Effector memory CD4-positive, alpha-beta T cell (primary cell): ENCODE measurements at places on chromosomes 11 and 22.

- DNase-seq = no peak
Observed at GRCh38 chr22:17091851-17092250, 7.1 kb downstream of the IL17RA start.

DNA sequence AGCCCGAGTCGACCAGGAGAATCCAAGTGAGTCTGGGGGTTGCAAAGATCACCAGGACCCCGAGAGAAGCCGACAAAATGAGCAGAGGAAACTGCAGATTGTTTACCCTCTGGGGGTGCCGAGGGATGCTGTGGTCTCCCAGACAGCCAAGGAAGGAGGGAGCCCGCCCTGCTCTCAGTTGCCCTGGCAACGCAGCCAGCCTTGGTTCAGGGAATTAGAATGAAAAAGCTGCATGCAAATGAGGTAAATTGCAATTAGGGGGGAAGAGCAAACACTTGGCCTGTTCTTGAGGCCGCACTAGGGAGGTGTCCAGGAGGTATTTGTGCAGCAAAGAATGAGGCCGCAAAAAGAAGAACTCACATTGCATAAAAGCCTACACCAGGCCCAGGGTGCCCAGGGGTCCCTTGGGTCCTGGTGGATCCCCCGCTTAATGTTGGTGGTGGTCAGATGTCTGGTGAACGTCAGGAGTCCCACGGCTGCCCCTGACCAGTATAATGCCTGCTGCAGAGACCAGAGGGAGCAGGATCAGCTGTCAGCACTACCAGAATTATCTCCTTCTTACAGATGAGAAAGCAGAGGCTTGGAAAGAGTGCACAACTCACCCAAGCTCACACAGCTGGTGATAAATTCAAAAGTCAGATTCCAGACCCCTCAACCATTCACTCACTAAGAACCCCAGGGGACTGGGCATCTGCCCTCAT is 40.3 kb upstream of the ATXN10 start:
- no peak for DNase-seq

DNA sequence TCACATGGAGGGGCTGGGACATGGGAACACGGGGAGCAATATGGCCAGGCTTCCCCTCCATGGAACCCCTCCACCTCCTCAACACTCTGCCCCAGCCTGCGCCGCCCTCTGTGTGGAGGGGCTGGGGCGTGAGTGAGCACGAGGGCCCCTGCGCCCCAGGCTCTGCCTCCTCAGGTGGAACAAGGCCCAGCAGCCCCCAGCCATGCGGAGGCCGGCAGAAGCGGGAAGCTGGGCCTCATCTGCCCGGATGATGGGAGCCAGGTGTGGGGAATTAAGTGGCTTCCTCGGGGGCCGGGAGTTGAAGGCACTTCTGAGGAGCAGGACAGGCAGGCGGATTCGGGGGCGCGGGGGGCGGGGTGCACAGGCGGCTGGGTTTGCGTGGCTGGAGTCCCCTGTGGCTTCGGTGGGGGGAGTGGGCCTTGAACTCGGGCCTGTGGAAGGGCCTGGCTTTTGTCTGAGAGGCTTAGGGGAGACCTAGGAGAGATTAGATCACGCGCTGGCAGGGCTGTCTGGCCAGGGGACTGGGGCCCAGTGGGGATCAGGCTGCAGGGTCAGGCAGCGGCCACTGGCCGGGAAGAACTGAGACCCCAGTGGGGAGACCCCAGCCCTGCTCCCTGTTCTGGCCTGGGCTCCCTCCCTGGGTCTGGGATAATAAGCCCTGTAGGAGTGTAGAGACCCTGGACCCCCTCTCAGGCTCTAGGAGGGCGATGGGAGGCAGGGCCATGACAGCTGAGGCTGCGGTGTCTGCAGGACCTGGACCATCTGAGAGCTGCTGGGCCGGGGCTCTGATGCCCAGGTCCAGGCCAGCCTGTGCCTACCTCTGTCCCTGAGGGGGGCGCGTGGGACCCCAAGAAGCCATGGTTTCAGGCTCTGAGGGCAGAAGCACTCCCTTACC is 13.3 kb downstream of the PRR33 start:
- no peak for DNase-seq

- no peak for DNase-seq
Observed at GRCh38 chr11:126391970-126392632, 36.6 kb downstream of the ST3GAL4 start.

- no peak for DNase-seq
Observed at GRCh38 chr11:87466223-87466622, 428.5 kb downstream of the TMEM135 start.

GRCh38 chr11:126339073-126339862 is 16.2 kb upstream of the ST3GAL4 start:
- no peak for DNase-seq

- DNase-seq = peak; percentile 94
Observed at GRCh38 chr11:65873318-65874156, 937 bp upstream of the EFEMP2 start.

- no peak for DNase-seq
Observed at GRCh38 chr11:118277312-118277711, 13.2 kb upstream of the MPZL2 start.

DNA sequence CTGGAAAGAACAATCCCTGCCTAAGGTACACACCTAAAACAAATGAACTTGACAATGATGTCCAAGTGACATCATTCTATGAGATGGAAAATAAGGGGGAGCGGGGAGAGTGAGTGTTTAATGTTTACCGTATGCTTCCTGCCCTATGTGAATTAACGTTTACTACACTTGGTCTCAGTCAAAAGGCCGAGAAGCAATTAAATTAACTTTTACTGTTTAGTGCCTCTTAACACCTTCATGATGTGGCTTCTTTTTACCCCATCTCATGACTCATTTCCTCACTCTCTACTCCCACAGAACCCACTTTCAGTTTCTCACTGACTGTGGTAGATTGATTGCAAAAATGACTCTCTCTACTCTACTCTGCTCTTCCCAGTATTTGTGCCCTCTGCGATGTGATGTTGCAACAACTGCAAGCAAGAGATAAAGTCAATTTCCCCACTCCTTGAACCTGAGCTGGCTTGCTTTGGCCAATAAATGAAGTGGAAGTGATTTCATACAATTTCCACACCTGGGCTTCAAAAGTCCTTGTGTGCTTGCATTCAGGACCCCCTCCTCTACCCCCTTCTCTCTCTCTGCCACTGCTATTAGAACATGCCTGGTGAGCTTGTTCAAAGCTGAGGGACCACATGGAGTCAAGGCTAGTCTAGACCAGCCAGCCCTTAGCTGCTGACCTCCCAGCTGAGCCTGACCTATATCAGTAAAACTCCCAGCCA is 11.6 kb upstream of the ALKBH3 start:
- no peak for DNase-seq

GRCh38 chr11:67045314-67045713 is 11.3 kb upstream of the RHOD start:
- no peak for DNase-seq

DNA sequence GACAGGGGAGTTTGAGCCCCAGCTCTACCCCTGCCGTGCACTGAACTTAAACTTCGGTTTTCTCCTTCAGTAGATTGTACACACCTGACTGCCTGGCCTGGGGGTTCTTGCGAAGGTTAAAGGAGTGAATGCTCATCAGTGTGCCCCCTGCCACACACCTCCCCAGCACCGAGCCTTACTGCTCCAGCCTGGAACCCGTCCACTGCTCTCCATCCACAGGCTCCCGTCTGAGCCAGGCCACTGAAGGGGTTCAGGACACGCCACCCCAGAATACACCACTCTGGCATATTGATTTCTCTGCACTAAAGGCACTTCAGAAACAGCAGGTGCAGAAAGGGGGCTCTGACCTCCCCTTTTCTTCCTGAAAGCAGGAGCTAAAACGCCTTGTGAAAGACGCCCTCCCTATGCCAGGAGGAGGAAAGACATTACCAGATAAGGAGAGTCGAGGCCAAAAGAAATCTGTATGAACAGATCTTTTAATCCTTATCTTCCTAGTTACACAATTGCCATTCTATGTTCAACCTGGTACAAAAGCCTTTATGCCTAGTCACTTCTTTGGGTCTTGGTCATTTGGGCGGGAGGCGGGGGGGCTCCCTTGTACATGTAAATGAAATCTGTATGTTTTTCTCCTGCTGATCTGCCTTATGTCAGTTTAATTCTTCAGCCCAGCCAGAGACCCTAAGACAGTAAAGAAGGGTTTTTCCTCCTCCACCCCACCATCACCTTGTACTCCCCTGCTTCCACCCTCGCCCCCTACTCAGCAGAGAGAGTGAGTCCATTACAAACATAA is 1.9 kb upstream of the SSTR3 start:
- no peak for DNase-seq

DNA sequence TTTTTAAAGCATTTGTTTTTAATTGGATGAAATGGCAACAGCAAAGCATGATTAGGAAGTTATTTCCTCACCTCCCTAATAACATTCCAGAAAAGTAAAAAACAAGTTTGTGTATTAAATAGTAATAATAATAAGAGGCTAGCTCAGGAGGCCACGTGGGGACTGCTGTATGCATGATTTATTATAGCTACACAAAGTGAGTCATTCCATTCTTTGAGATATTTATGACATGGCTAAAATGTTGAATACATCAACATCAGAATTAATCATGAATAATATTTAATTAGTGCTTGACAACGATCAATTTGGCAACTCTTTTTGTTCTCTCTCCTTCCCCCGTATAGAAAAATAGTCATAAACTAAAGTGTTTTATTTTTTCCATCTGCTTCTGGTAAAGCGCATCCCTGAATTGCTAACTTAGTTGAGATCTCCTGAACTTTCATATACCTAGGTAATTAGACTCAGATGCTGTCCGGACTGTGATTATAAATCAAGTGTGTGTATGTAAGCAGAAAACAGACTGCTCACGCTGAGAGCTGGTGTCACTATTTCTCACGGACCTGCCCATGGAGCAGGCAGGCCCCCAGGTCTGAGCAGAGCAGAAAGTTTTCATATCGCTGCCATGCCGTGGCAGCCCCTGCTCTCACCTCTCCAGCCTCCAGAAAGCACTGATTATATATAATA is 125.7 kb downstream of the WT1 start:
- DNase-seq = no peak

- no peak for DNase-seq
Observed at GRCh38 chr11:85123752-85124231, 503.4 kb downstream of the DLG2 start.

DNA sequence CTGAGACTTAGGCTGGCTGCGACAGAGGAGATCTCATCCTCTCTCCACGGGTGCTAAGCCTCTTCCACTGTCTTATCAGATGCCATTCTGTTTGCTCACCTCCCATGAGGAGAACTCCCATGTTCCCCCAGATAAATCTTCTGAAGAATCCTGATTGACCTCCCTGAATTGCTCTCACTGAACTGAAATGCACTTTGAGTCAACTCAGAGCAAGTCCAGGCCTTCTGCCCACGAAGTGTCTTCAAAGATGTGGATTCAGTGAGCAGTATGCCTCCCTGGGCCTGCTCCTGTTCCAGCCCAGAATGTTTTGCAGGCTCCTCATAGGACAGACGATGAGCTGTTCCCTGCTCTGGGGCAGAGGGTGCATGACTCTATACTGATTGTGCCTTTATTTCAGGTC is 17.4 kb downstream of the TUB start:
- DNase-seq = no peak

DNA sequence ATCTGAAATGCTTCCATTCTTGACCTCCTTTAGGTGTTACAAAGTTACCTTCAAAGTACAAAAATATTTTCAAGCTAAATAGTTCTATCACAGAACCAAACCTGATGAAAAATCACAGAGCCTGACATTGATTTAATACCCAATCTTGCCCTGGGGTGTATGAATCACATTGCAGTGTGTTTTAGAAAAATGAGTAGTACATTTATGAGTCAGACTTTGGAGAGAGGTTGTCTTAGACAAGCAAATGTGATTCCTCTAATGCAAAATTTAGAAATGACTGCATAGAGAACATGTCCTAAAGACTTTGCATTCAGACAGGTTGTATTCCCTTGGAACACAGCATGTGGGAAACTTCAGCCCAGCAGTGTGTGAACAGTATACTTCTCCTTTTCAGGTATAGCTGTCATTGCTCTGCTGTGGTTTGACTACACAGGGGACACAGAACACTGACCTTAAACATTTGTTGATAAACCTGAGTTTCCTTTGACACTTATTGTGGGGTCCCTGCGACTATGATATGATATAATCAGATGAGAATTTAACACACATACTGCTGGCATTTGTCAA is 972.1 kb downstream of the JRKL start:
- no peak for DNase-seq

- DNase-seq = no peak
Observed at GRCh38 chr11:33160136-33160535, 1.1 kb downstream of the CSTF3 start.

- DNase-seq = no peak
Observed at GRCh38 chr11:112162761-112163546, 940 bp downstream of the IL18 start.

DNA sequence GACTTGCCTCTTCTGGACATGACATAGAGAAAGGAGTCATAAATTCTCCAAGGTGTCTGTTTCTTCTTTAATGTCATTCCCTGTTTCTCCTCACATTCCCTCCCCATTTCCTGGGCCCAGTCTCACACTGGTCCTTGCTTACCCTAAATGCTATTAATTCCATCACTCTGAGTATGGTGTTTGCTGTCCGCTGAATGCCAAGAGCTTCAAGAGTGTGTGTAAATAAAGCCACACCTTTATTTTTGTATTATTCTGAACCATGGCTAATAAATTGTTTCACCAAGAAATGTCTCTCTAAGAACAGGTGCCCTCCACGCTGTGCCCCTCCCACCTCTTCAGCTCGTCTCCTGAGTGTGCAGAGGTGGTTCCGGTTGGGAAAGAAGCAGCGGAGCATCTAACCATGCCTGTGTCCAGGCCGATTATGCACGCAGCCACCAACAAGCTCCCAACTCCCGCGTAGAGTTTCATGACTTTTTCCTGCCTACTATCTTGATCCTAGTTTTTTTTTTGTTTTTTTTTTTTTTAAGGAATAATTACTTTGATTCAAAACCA is 8.6 kb downstream of the TMEM121B start:
- no peak for DNase-seq

- no peak for DNase-seq
Observed at GRCh38 chr22:36147196-36147791, 13.3 kb downstream of the APOL3 start.

- DNase-seq = no peak
Observed at GRCh38 chr11:120738516-120739046, 227.0 kb downstream of the GRIK4 start.
